ENCODE measurements at places on chromosomes 1 and 21. TPM values are rescaled to one million over a fixed set of nuclear protein-coding genes. Genes with fewer than 3 reads are reported as not detected.

The HES4 gene
- 4.8 TPM for total RNA-seq

The IL6R gene
- total RNA-seq: 13.8 TPM

The PRDX6 gene
- 516 TPM for total RNA-seq

The CHIA gene
- not detected for total RNA-seq

The CHAF1B gene
- total RNA-seq: 17.4 TPM
